Activated naive CD8-positive, alpha-beta T cell treated with anti-CD3 and anti-CD28 coated beads, Interleukin-2, amount 50 U/mL, for 24 hours (primary cell): ENCODE measurements at places on chromosomes 2 and 18.

DNA sequence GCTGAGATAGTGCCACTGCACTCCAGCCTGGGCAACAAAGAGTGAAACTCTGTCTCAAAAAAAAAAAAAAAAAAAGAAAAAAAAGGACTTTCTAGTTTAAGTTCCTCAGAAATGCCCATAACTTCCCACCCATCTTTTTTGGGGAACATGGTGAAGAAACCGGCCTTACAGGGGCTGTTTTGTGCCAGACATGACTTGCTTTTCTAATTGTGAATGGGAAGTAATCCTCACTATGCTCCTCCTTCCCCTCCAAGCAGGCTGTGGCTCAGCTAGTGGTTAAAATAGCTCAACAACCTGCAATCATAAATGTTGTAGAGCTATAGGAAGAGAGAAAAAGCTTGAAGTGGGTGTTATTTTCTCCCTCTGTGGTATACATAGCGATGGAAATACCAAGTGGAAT, 34.1 kb upstream of the OLA1 start:
- no peaks in the 10 kb centered on the region for H3K36me3 ChIP-seq
- DNase-seq: no peak

DNA sequence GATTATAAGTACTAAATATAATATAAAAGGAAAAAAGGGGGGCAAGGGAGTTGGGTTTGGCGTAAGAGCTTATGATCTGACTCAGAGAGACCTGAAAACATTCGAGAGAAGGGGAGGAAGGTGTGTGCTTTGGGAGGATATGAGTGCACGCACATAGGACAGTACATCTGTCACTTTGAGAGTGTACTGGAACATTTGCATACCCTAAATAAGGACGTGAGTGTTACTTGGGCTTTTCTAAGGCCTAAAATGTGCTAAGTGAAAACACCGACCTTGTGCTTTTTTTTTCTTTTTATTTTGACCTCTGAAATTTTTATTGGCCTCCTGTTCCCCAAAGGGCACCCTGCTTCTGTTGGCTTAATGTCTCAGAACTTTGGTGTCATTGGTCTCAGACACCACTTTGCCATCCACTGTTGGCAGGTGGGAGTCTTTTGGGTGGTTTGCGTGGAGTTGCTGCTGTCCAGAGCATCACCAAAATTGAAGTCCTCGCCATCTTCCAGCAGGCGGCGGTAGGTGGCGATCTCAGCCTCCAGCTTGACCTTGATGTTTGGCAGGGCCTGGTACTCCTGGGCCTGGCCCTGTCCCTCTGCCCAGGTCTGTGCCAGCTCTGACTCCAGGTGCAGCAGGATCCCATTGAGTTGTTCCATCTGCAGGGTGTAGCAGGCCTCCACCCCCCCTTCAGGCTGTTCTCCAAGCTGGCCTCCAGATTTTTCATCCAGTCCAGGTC, 57.7 kb downstream of the CD28 start:
- no peaks in the 10 kb centered on the region for H3K27me3 ChIP-seq
- H3K27ac ChIP-seq: peak overlapping the region; percentile 91
- DNase-seq: no peak
- H3K4me3 ChIP-seq: peak overlapping the region; percentile 34
- H3K4me1 ChIP-seq: peaks cover 66% of the 10 kb centered on the region

- no peaks in the 10 kb centered on the region for H3K36me3 ChIP-seq
- no peak overlapping the region for H3K4me3 ChIP-seq
- no peak overlapping the region for H3K27ac ChIP-seq
- H3K4me1 ChIP-seq: no peaks in the 10 kb centered on the region
Observed at GRCh38 chr2:193693758-193694157, 1499.0 kb upstream of the TMEFF2 start.

GRCh38 chr2:149789549-149789948, 202.0 kb upstream of the MMADHC start:
- no peak for DNase-seq
- H3K4me1 ChIP-seq: no peaks in the 10 kb centered on the region

DNA sequence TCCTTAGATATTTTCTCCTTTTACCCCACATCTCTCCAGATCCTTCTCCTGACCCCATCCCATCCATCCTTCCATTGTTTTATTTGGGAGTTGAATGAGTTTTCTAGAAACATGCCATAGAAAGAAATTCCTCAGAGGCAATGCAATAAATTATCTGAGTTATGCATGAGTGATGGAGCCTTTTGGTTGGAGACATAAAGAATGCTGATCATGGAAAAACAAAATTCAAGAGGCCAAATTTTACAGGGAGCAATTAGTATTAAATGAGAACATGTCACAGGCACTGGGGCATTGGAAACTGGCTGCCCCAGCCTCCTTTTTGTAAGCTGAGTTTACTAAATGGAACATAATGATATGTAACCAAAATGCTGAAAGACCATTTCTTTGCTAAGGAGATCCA, 74.2 kb upstream of the LCLAT1 start:
- no peak for DNase-seq
- no peaks in the 10 kb centered on the region for H3K27me3 ChIP-seq
- H3K4me1 ChIP-seq: peaks cover 41% of the 10 kb centered on the region
- no peak overlapping the region for H3K27ac ChIP-seq
- no peak overlapping the region for H3K4me3 ChIP-seq

DNA sequence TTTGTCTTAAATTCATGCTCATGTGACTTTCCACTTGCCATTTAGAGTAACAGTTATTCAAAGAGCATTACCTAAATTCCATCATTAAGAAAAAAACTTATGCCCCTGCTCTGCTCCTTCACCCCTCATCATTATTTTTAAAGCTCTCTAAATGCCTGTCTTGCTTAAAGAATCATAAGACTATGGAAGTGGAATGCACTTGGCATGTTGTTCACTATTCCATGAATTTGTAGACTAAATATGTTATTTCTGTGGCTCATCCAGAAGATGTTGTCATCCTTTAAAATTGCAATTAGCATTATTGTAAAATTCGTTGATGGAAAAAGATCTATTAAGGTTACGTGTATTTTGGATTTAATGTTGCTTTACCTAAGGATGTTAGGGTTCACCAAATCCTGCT, 61.8 kb downstream of the FMNL2 start:
- H3K27me3 ChIP-seq: peaks cover 8% of the 10 kb centered on the region
- no peaks in the 10 kb centered on the region for H3K4me1 ChIP-seq
- no peaks in the 10 kb centered on the region for H3K36me3 ChIP-seq
- no peak overlapping the region for H3K4me3 ChIP-seq
- no peak for DNase-seq

DNA sequence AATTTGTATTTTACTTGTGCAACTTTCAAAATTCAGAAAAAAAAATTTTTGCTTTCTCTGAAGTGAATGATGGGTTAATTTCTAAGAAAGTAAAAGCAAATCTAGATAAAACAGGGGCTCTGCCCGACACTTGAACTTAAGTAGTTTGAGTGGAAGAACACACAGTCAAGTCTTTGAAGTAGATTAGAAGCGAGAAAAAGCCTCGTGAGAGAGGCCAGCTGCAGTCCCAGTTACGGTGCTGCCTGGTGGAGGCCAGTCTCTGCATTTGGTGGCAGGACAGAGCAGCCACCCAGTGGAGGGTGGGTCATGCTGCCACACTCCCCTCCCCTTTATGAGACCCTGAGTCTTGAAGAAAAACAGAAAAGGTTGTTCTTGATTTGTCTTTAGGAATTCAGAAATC, 81.8 kb downstream of the INPP5D start:
- H3K27me3 ChIP-seq: no peaks in the 10 kb centered on the region
- peak overlapping the region; percentile 40 for H3K27ac ChIP-seq
- no peak overlapping the region for H3K4me3 ChIP-seq
- H3K36me3 ChIP-seq: peaks cover 60% of the 10 kb centered on the region

DNA sequence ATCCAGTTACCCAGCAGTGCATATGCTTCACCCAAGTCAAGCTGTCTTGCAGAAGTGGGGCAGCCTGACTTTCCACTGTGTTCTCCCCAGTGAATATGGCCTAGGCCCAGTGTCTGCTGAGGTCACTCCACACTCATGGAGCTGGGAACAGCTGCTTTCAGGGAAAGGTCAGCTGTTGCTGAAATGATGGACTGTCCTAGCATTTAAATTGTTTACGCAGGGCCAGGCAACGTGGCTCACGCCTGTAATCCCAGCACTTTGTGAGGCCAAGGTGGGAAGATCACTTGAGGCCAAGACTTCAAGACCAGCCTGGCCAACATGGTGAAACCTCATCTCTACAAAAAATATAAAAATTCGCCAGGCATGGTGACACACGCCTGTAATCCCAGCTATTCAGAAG, 86.5 kb downstream of the LIPG start:
- H3K4me1 ChIP-seq: no peaks in the 10 kb centered on the region
- H3K27ac ChIP-seq: no peak overlapping the region
- H3K4me3 ChIP-seq: no peak overlapping the region
- no peak for DNase-seq

- peaks cover 6% of the 10 kb centered on the region for H3K4me1 ChIP-seq
- no peaks in the 10 kb centered on the region for H3K27me3 ChIP-seq
Observed at GRCh38 chr2:151029406-151030157, 232.1 kb downstream of the RBM43 start.

- peaks cover 30% of the 10 kb centered on the region for H3K36me3 ChIP-seq
- peak overlapping the region; percentile 55 for H3K27ac ChIP-seq
- H3K4me3 ChIP-seq: no peak overlapping the region
- H3K27me3 ChIP-seq: no peaks in the 10 kb centered on the region
- no peak for DNase-seq
Observed at GRCh38 chr2:177245010-177245422, 19.5 kb downstream of the NFE2L2 start.

GRCh38 chr18:56481751-56482150, 156.6 kb downstream of the TXNL1 start:
- no peaks in the 10 kb centered on the region for H3K4me1 ChIP-seq
- no peaks in the 10 kb centered on the region for H3K36me3 ChIP-seq
- no peak overlapping the region for H3K4me3 ChIP-seq
- no peak overlapping the region for H3K27ac ChIP-seq

DNA sequence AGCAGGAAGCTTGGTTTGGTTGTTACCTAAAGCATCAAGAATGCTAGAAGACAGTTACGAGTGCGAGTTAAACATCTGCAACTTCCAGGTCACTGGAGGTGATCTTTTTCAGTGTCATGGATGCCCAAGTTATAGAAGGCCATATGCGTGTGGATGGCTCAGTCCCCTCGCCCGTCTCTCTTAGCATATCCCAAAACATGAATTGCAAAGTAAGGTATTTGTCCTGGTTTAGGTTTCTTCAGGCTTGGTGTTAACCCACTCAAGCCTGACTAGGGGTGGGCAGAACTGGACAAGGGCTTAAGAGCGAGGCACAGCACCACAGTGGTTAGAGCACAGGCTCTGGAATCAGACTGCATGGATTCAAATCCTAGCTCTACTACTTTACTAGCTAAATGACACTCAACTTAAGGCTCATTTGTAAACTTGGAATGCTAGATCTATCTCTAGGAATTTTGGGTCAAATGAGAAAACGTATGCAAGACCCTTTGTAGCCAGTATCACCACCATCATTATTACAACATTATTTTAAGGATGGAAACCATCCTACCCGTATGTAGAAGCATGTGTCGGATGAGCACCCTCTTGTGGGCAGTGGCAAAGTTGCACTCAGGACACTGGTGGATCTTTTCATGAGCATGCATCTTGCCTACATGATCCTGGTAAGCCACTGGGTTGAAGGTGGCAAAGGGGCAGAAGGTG, 11.2 kb downstream of the ZNF142 start:
- peaks cover 60% of the 10 kb centered on the region for H3K36me3 ChIP-seq
- no peaks in the 10 kb centered on the region for H3K4me1 ChIP-seq
- no peak overlapping the region for H3K4me3 ChIP-seq
- DNase-seq: peak; percentile 48
- H3K27me3 ChIP-seq: no peaks in the 10 kb centered on the region
- H3K27ac ChIP-seq: no peak overlapping the region

- DNase-seq: no peak
- no peaks in the 10 kb centered on the region for H3K27me3 ChIP-seq
- peaks cover 4% of the 10 kb centered on the region for H3K4me1 ChIP-seq
Observed at GRCh38 chr2:157940024-157940423, 63.9 kb upstream of the ACVR1 start.

- no peaks in the 10 kb centered on the region for H3K4me1 ChIP-seq
- no peak overlapping the region for H3K27ac ChIP-seq
- H3K4me3 ChIP-seq: no peak overlapping the region
- H3K36me3 ChIP-seq: no peaks in the 10 kb centered on the region
- no peaks in the 10 kb centered on the region for H3K27me3 ChIP-seq
- no peak for DNase-seq
Observed at GRCh38 chr18:79587779-79588635, 91.6 kb upstream of the CTDP1 start.

GRCh38 chr2:152468899-152469692, 134.1 kb downstream of the FMNL2 start:
- no peak overlapping the region for H3K4me3 ChIP-seq
- peaks cover 9% of the 10 kb centered on the region for H3K4me1 ChIP-seq
- no peak overlapping the region for H3K27ac ChIP-seq

DNA sequence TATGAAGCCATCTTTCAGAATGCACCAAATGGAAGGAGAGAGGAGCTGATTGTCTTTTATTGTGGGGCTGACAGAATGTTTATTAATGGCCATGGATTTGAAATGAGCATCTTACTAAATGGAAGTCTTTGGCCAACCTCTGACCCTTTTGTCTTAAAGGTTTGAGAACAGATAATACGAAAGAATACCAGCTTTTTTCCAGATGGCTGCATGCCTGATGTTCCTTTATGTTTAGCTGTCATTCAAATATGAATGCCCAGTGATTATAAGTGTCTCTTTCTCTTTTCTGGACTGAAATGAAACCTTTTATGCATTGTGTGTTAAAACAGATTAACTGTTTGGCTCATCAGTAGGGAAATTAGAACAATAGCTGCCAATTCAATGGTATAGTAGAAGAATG, 46.0 kb downstream of the PARD3B start:
- no peak overlapping the region for H3K27ac ChIP-seq
- H3K27me3 ChIP-seq: no peaks in the 10 kb centered on the region
- no peak for DNase-seq
- no peaks in the 10 kb centered on the region for H3K4me1 ChIP-seq
- no peak overlapping the region for H3K4me3 ChIP-seq

- no peak overlapping the region for H3K27ac ChIP-seq
- H3K27me3 ChIP-seq: peaks cover 8% of the 10 kb centered on the region
- no peaks in the 10 kb centered on the region for H3K4me1 ChIP-seq
- no peak for DNase-seq
- H3K4me3 ChIP-seq: no peak overlapping the region
Observed at GRCh38 chr2:88809216-88809615, 117.7 kb downstream of the RPIA start.

DNA sequence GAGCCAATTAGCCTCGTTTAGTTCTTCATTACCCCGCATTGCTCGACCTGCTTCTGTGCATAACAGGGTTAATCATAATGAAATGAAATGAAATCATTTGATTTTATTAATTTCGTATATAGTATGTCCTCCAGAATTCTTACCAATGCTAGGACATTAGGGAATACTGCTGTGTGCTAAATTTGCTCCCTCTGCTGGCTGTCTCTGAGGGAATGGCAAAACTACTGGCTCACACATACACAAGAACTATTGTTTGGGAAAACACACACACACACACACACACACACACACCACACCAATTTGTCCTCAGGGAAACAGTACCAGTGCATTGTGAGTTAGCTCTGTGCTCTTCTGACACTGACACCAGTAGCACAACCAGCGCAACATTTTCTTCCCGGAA, 273.3 kb upstream of the TCF4 start:
- H3K36me3 ChIP-seq: no peaks in the 10 kb centered on the region
- H3K4me1 ChIP-seq: no peaks in the 10 kb centered on the region
- no peaks in the 10 kb centered on the region for H3K27me3 ChIP-seq
- no peak overlapping the region for H3K4me3 ChIP-seq
